ENCODE measurements at places on chromosomes 3 and 15. TPM values are rescaled to one million over a fixed set of nuclear protein-coding genes. Genes with fewer than 3 reads are reported as not detected.

TYRO3 gene
- 99.6 TPM for total RNA-seq

SLC7A14 gene
- total RNA-seq: 0.05 TPM

GLCE gene
- total RNA-seq: 17.4 TPM

LIPC gene
- not detected for total RNA-seq

GJD2 gene
- total RNA-seq: not detected

CASR gene
- not detected for total RNA-seq

LRRC31 gene
- 1.1 TPM for total RNA-seq

RARB gene
- total RNA-seq: 17.2 TPM

CHST2 gene
- total RNA-seq: 9.7 TPM

MAP3K13 gene
- 51.1 TPM for total RNA-seq

GCNT3 gene
- 1.5 TPM for total RNA-seq

SH2D7 gene
- total RNA-seq: 0.28 TPM

ECE2 gene
- 0.57 TPM for total RNA-seq

MST1 gene
- total RNA-seq: 32.2 TPM

ZBED2 gene
- not detected for total RNA-seq

RTP3 gene
- 0.68 TPM for total RNA-seq

DTX3L gene
- total RNA-seq: 46.3 TPM

SERPINI2 gene
- not detected for total RNA-seq

KBTBD8 gene
- 1.0 TPM for total RNA-seq

MEIS2 gene
- 73.2 TPM for total RNA-seq

TXNRD3 gene
- 20.7 TPM for total RNA-seq

GPR160 gene
- 88.9 TPM for total RNA-seq

ATP13A5 gene
- not detected for total RNA-seq

C3orf80 gene
- total RNA-seq: 0.68 TPM

AP2M1 gene
- total RNA-seq: 307 TPM

HHLA2 gene
- total RNA-seq: 0.82 TPM

HAUS2 gene
- total RNA-seq: 41.9 TPM

CLDN1 gene
- total RNA-seq: 8.8 TPM

RBMS3 gene
- total RNA-seq: 45.1 TPM

RAD51 gene
- total RNA-seq: 5.1 TPM

PSTPIP1 gene
- total RNA-seq: 7.0 TPM

TRH gene
- total RNA-seq: 0.97 TPM

UBAP1L gene
- total RNA-seq: 8.5 TPM

CKMT1B gene
- total RNA-seq: 18.9 TPM

POC1A gene
- total RNA-seq: 5.3 TPM

ANKRD63 gene
- 2.7 TPM for total RNA-seq

CLDN11 gene
- total RNA-seq: 11.8 TPM

PARP15 gene
- 0.23 TPM for total RNA-seq

MST1R gene
- total RNA-seq: 1.5 TPM

DUOXA2 gene
- not detected for total RNA-seq

KLF15 gene
- total RNA-seq: 52.7 TPM

ROPN1B gene
- 2.2 TPM for total RNA-seq

ALPK3 gene
- total RNA-seq: 0.68 TPM

HTR3E gene
- not detected for total RNA-seq

CAND2 gene
- 86.3 TPM for total RNA-seq

IRAK2 gene
- total RNA-seq: 5.1 TPM

EXD1 gene
- 5.3 TPM for total RNA-seq

BFSP2 gene
- not detected for total RNA-seq

ARRDC4 gene
- 25.4 TPM for total RNA-seq

HEXA gene
- total RNA-seq: 78.1 TPM

CFAP91 gene
- total RNA-seq: 11.6 TPM
